ENCODE measurements at places on chromosomes 3 and 15.
A peak's percentile ranks its signal among the peaks of the same experiment; 100 is the strongest.

DNA sequence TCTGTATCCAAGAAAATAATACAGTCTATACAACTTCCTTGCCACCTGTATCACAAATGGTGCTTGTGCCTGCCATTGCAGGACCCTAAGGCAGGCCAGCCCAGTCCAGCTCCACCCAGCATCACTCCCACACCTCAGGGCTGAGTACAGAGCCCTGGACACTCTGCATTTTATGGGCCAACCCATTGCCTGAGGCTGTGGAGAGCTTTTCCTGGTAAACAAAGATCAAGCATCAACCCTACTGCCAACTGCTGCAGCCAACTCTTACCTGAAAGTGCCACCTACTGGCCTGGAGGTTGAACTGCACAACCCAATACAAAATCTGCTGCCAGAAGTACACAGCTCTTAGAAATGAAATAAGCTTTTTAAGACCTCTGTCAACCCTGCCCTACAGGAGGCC is 1082.2 kb downstream of the NAALADL2 start:
- no peak for DNase-seq

DNA sequence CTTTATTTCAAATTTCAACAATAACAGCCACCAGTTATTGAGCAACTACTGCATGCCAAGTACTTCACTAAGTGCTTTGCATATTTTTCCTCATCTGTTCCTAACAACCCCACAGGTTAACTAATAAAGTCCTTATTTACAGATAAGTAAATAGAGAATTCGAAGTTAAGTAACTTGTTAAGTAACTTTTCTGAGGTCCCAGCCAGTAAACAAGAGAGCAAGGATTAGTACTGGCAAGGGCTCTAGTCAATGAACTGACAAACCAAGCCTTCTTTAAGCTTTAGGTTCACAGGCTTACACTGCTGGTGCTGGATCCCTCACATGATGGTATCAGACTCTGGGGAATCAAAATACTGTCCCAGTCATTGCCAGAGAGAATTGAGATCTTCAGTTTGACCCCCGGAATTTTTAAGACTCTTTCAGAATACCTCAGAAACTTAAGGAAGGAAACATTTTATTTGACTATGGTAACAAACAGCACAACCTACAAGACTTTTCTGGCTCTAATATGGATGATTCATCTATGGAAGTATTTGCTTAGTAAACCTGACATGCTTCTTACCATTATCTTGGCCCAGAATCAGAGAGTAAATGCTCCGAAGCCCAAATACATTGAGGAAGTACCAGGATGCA is 16.5 kb downstream of the EMC3 start:
- no peak for DNase-seq

DNA sequence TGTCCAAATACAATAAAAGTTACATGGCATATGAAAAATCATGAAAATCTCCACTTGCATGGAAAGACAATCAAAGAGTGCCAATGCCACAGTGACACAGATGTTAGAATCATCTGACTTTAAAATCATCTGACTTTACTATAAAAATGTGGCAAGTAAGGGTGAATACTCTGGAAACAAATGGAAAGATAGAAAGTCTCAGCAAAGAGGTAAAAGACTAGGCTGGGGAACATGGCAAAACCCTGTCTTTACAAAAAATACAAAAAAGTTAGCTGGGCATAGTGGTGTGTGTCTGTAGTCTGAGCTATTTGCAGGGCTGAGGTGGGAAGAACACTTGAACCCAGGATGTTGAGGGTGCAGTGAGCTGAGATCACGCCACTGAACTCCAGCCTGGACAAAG is 29.1 kb downstream of the ALPK3 start:
- DNase-seq = no peak

- DNase-seq = peak; percentile 30
Observed at GRCh38 chr3:143895805-143896204, 47.5 kb upstream of the SLC9A9 start.

DNA sequence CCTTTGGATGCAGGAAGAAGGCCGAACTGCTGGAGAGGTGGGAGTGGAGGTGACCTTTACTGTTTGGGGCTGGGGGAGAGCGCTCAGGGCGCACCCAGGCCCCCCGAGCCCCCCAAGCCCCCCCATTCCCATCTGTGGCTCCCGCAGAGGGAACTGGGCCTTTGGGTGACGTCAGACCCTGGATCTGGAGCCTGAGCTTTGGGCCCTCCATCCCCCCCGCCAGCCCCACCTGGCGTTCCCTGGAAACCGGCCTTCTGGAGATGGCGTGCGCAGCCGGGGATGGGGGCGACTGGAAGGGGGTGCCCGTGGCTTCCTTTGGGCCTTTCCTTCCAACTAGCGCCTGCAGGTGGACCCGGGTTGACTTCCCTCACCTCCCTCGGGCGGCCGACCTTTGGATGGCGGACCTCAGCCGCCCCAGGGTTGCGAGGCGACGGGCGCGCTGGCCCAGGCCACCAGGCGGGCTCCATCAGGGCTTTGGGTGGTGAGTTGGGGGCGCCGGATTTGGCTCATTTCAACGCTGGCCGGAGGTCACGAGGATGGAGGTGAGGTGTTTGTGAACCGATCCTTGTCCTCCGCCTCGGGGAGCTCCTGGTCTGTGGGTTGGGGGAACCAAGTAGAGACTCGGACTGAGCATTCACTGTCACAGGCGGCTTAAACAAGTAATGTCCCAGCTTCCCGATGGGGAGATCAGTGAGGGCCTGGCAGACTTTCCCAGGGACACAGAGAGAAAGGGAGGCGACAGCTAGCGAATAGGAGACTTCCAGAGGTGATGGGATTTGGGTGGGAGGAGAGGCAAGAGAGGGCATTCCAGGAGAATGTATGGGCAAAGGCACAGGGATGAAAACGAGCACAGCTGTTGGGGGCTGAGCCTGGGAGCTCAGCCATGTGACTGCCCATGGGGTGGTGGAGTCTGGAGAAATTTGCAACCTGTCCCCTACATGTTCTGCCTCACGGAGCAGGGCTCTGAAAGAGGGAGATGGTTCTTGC is 709 bp downstream of the SCAMP5 start:
- DNase-seq = peak; percentile 80

GRCh38 chr3:96354742-96355141 is 459.7 kb upstream of the EPHA6 start:
- DNase-seq = no peak

DNA sequence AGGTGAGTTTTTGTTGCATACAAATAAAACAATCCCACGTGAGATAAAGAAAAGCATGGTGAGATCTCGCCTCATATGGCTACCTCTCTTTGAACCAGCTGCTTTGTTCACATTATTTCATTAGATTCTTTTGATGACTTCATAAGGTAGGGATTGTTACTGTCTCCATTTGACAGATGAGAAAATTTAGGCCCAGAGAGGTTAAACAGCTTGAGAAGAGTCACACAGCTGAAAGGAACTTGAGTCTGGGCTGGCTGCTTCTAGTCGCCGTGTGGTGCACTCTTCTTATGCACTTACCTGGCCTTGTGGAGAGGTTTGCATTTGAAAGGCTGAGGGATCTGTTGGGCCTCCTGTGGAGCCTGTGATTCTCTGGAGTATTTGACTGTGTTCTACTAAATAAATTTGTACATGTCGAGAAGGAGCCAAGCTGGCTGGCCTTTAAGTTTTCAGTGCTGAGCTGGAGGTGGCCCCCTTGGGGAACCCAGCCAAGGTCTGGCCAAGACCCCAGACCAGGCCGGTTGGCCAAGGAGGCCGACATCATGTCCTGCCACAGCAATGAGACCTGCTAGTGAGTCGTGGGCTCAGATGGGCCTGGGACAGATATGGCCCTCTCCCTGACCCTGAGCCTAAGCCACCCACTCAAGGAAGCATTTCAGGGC is 125.1 kb downstream of the SMAD6 start:
- no peak for DNase-seq

DNA sequence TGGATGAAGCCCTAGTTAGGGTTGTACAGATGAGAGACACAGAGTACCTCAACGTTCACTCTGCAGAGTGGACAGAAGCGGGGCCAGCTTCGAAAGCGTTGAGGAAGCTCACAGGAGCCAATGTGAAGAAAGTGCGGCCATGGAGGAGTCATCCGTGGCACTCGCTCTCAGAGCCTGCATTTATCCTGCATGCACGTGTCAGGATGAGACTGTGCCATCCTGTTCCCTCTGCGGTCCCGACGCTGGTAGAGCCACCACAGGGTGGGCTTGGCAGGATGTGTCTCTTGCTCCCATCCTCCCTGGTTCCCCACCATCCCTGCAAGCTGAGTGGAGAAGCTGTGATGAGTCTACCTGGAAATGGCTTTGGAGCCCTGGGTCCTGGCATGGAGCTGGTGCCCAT is 39.3 kb downstream of the KLHL25 start:
- DNase-seq = no peak

DNA sequence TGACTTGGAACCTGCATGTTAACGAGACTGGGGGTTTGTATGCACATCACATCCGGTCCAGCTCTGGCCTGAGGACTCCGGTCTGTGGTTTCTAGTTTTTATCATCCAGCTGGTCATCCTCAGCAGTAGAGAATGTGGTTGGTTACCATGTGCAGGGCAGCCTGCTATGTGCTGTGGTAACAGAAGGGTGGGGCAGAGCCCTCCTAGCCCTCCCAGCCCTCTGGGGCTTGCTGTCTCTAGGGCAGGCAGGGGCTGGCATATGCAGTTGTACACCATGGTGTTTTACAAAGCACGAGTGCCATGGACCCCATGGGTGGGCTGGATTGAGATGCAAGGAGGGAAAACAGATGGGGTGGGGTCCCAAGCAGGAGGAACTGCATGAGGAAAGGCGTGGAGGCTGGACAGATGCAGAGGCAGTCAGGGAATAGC is 70.2 kb downstream of the APBA2 start:
- DNase-seq = no peak

- DNase-seq = peak; percentile 68
Observed at GRCh38 chr3:183385698-183386613, 42.5 kb downstream of the MCF2L2 start.

DNA sequence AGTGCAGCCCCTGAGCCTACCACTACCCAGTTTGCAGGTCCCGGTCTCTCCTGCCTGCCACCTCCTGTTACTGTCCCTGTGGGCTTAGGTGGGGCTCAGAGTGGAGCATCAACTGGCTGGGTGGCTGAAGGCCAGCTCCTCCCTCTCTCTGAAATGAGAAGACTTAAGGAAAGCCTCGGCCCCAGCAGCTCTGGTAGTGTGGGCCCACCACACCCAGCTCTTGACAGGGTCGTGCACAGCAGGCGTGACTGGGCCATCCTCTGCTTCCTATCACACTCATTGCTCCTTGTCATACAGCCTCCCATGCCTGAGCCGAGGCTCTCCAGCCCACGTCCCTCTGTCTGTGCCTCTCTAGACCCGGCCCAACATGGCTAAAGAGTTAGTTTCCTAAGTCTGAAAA is 142.7 kb upstream of the LINGO1 start:
- no peak for DNase-seq
